ENCODE measurements at places on chromosomes 13 and 19.

DNA sequence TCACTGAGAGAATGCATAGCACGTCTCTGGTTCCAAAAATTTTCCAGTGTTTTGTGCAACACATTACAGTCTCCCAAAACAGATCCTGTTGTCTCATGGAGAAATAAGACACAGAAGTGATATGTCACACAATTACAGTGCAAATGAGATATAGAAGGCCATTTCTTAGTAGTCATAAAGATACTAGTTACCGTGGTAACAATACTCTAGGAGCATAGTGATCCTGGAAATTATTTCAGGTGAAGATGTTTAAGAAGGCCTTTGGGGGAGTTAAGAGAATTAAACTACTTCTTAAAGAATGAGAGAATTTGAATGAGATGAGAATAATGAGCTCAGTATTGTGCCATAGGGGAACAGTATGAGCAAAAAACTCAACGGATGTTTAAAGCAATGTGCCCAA, 628.0 kb upstream of the MIR17HG start:
- DNase-seq, result no peak

DNA sequence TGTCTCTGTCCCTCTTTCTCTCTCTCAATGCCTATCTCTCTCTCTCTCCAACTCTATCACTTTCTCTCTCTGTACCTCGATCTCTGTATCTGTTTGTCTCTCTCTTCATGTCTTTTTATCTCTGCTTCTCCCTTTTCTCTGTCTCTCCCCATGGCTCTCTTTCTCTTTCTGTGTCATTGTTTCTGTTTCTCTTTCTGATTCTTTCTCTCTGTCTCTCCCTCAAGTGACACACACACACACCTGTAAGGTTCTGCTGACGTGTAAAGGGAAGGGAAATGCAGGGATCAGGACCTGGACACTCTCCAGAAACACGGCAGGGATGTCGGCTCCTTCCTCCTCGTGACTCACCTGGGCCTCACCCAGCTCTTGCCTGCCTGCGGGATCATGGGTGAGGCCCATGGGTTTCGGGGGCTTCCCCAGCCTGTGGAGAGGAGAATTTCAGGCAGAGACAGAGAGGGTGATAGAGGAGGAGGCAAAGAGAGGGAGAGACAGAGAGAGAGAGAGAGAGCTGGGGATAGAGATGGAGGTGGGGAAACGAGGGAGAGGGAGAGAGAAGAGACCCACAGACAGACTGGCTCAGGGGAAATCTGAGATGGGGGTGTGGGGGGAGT, 5.4 kb upstream of the PLAUR start:
- peak; percentile 56 for DNase-seq

- DNase-seq, result no peak
These were observed 117.6 kb upstream of the SOX1 start for GRCh38 chr13:111949311-111949710.

- DNase-seq, result no peak
These were observed 9.9 kb downstream of the DNM2 start for GRCh38 chr19:10727685-10728201.

GRCh38 chr13:29583073-29583785, 12.3 kb downstream of the SLC7A1 start:
- DNase-seq, result peak; percentile 65

DNA sequence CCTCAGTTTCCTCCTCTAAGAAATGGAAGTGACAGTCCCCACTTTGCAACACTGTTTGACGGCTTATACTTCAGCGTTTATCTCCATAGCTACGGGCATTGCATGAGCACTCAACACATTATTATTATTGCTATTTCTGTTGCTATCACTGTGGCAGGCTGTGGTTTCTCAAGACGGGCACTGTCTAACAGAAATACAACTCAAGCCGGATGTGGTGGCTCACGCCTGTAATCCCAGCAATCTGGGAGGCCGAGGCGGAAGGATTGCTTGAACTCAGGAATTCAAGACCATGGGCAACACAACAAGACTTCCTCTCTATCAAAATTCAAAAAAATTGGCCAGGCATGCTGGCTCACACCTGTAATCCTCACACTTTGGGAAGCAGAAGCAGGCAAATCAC, 4.9 kb upstream of the ZSWIM4 start:
- no peak for DNase-seq
